ENCODE measurements at places on chromosomes 4 and X.

DNA sequence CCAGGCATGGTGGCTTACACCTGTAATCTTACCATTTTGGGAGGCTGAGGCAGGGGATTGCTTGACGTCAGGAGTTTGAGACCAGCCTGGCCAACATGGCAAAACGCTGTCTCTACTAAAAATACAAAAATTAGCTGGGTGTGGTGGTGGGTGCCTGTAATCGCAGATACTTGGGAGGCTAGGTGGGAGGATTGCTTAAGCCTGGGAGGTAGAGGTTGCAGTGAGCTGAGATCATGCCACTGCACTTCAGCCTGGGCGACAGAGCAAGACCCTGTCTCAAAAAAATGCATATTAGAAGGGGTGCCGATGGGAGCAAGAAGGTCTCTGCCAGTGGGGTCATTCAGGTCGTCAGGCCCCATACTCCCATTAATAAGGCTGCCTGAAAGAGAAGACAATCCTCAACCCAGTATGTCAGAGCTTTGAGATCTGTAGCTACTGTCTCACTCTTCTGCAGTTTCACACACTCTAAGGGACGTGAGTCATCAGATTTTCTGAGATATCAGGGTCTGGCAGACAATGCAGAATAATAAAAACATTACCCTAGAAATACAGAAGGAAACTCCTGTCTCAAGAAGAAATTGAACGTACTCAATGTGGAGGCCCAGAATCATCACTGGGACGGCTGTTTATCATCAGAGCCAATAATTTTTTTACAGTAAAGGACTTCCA, 176.7 kb upstream of the FAT1 start:
- DNase-seq: no peak

GRCh38 chr4:128371001-128371777, 83.6 kb upstream of the PGRMC2 start:
- no peak for DNase-seq

DNA sequence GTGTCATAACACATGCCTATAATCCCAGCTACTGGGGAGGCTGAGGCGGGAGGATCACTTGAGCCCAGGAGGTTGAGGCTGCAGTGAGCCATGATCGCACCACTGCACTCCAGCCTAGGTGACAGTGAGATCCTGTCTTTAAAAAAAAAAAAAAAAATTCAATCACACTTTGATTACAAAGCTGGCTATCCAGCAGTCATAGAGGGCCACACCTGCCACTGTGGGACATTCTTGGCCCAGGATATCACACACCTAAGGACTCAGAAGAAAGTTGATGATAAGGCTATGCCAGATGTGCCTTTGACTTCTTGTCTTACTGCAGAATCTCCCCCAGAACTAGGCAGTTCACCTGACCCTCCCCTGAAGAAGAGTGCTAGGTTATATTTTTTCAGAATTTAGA, 122.5 kb upstream of the GALNT7 start:
- DNase-seq: no peak

- no peak for DNase-seq
These were observed 13.5 kb downstream of the SNCA start for GRCh38 chr4:89823416-89823815.

GRCh38 chr4:83646538-83647239, 110.8 kb downstream of the GPAT3 start:
- DNase-seq: no peak

DNA sequence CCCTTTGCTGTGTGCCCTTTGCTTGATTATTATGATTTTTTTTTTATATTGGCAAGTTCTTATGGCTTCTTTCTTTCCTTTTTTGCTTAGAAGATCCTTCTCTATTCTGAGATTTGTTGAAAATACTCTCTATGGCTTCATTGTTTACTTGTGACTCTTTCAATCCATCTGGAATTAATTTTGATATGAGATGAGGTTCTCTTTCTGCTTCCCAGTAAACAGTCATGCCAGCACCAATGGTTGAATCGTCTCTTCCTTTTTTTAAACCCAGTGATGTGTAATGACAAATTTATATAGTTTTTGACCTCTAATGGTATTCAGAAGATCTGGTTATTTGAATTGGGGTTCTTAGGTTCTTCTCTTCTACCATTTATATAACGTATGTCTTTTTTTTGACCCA, 121.8 kb downstream of the ARHGAP10 start:
- DNase-seq: no peak

GRCh38 chr4:81509822-81510221, 38.1 kb upstream of the RASGEF1B start:
- no peak for DNase-seq

DNA sequence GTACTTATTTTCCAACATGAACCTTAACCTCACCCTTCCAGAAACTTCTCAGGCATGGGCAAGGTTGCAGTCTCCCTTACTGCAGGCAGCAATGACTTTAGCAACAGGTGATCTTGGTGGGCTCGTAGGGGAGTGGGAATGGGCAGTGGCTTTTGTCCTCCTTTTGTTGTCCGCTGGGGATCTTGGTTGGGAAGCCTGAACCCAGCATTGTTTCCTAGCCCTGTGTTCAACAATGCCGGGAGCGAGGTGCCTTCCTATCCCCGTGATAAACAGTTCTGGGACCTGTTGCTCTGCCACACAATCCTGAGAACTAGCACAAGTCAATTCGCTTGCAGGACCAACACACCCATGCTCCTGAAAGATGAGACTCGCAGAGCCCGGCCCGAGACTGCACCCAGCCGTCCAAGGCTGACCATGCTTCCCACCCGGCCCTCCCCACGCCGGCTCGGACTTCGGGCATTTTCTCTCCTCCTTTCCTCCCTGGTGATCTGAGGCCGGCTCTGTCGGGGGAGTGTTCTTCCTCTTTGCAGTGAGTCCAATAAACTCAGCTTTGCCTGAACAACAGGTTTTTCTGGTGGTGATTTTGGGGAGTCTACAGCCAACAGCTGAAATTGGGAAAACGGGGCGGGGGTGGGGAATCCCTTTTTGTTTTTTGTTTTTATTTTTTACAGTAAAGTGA, 20.2 kb downstream of the IRAK1 start:
- no peak for DNase-seq

GRCh38 chr4:18480342-18480741, 458.8 kb upstream of the LCORL start:
- DNase-seq: no peak

DNA sequence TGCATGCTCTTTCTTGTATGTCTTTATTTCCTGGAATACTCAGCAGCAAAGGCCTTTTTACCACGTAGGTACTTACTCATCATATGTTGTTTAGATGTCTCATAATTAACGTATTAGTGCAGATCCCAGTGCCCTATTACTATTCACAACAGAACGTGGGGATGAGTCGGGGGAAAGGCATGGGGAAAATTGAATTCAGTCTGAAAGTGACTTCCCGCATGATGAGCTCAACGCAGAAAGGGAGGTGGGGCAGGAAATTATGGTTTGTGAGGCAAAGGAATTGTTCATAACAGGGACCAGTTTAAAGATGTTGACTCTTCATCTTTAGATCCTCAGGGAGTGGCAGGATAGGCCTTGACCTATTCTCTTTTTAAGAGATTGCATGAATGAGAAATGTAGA, 2.0 kb upstream of the TMPRSS11D start:
- no peak for DNase-seq

GRCh38 chr4:113784497-113785250, 23.1 kb upstream of the CAMK2D start:
- DNase-seq: no peak

- peak; percentile 13 for DNase-seq
These were observed 29.5 kb downstream of the DMP1 start for GRCh38 chr4:87679449-87680169.
